ENCODE measurements at places on chromosomes 5 and 9. TPM values are rescaled to one million over a fixed set of nuclear protein-coding genes. Genes with fewer than 3 reads are reported as not detected.

HMMR gene
- total RNA-seq, result 1.4 TPM

GRCh38 chr9:2568689-2569088 lies 52.9 kb upstream of the VLDLR start:
- peak; percentile 36 for DNase-seq

- DNase-seq, result no peak
These were observed 6.7 kb downstream of the IRX4 start for GRCh38 chr5:1875843-1876659.

FOXI1 gene
- total RNA-seq, result not detected

- no peak for DNase-seq
These were observed 14.9 kb downstream of the CDHR2 start for GRCh38 chr5:176564002-176564401.

PCDHA4 gene
- total RNA-seq, result 9.6 TPM

PPP3R2 gene
- not detected for total RNA-seq

GRCh38 chr5:61069150-61069549 lies 93.1 kb downstream of the SMIM15 start:
- no peak for DNase-seq

DNA sequence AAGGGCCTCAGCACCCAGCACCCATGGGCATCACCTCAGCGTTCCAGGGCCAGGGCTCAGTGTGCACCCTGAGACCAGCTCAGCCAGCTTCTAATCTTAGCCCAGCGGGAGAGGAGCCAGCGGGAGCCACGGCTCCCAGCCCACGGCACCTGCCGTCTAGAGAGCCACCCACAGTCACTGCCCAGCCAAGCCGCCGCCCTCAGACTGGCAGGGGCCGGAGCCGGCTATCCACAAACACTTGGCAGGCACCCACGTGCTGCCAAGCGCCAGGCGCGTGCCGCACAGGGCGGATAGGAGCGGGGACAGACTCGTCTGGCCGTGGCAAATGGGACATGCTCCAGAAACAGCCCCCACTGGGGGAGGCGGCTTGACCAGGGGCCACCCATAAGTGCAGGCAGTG lies 18.6 kb downstream of the BRD3 start:
- DNase-seq, result no peak

GRCh38 chr9:22141908-22142307 lies 132.8 kb upstream of the CDKN2B start:
- peak; percentile 67 for DNase-seq

RNF180 gene
- 13.0 TPM for total RNA-seq

SUSD1 gene
- 51.1 TPM for total RNA-seq

DNA sequence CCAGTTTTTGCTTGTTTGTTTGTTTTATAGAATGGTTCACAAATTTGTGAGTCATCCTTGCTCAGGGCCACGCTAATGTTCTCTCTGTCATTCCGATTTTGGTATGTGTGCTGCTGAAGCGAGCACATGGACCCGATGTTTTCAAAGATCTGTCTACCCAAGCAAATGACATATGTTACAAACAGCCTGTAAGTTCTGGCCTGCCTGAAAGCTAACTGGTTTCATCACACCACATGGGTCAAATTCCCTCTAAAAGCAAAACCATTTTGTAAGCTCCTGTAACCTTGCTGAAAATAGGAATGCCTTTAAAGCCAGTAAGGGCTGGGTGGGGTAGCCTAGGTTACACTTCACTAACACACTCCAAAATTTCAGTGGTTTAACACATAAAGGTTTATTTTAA lies 25.4 kb downstream of the DMRT3 start:
- DNase-seq, result no peak

GRCh38 chr5:57441557-57441956 lies 41.1 kb downstream of the ACTBL2 start:
- peak; percentile 99 for DNase-seq

FCN2 gene
- not detected for total RNA-seq

PRR16 gene
- 0.35 TPM for total RNA-seq

DNA sequence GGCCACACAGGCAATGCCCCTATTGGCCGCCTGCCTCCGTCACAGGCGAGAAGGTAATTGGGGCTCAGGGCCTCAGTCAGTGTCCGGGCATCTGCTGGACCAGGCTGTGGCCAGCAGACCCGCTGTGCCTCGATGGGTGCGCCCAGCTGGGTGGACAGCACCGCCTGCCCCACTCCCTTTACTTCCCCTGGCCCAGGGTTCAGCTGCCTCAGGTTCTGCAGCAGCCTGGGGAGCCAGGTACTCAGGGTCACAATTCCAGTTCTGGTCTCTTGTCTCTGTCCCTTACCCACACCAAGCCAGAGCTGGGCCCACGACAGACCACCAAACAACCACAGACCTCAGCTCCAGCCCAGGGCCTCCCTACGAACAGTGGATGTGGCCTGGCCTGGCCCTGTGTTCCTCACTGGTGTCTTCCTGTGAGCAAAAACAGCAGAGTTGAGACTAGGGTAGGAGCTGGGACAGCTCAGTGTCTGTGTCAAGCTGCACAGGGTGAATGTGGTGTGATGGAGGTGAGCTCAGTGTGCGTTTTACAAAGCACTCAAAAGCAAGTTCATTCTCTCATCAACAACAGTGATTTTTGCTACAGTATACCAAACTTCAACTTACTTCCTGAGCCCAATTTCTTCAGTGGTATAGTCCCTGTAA lies 33.4 kb upstream of the SUSD3 start:
- DNase-seq, result no peak

RETREG1 gene
- total RNA-seq, result 175 TPM

ZNF454 gene
- total RNA-seq, result 0.69 TPM

- peak; percentile 52 for DNase-seq
These were observed 103.6 kb downstream of the C9orf152 start for GRCh38 chr9:110104261-110104809.

GRCh38 chr5:145787001-145787400 lies 48.1 kb downstream of the PRELID2 start:
- DNase-seq, result no peak

DNA sequence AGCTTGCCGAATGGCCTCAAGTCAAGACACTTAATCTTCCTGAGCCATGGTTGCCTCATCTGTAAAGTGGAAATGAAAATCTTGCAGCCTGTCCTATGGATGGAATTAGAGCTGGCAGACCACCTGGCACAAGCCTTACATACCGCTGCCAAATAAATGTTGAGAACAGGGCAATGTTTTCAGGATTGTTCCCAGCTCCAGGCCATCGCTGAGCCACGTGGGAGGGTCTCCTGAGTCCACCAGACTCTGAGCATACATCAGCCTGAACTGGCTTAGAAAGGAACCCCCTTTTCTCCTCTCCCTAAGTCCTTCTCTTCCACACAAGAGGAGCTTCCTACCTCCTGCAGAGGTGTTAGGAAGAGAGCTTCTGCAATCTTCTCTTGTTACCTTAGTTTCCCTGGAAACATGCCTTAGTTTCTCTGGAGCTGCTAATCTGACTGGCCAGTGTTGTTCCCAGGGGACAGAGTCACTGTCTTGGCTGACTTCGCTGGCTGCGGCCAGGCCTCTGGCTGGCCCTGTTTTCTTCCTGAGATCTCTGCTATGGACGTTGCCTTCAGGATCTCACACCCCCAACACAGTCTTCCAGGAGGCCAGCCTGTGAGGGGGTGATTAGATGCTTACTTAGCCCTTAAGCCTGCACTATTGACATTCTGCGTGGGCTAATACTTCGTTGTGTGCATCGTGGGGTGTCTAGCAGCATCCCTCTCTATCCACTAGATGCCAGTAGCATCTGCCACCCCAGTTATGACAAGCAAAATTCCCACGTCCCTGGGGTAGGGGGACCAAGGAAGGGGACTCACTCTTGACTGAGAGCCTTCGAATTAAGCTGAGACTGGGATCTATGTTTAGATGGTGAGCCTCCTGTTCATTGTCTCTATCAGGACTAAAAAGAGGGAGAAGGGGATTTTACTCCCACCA lies 62.2 kb downstream of the BOD1 start:
- no peak for DNase-seq

DNA sequence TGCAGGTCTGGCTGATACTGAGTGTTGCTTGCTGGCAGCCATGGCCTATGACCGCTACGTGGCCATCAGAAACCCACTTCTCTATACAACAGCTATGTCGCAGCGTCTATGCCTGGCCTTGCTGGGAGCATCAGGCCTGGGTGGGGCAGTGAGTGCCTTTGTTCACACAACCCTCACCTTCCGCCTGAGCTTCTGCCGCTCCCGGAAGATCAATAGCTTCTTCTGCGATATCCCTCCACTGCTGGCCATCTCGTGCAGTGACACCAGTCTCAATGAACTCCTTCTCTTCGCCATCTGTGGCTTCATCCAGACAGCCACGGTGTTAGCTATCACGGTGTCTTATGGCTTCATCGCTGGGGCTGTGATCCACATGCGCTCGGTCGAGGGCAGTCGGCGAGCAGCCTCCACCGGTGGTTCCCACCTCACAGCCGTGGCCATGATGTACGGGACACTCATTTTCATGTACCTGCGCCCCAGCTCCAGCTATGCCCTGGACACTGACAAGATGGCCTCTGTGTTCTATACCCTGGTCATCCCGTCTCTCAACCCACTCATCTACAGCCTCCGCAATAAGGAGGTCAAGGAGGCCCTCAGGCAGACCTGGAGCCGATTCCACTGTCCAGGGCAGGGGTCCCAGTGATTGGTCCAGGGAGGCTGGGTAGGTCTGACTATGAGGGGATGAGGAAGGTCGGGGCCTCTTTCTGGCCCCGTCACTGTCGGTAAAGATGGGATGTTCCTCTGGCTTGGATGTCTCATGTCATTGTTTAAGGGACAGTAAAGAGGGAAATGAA lies 718 bp downstream of the OR5C1 start:
- DNase-seq, result no peak

ZNF879 gene
- total RNA-seq, result 2.8 TPM

- DNase-seq, result no peak
These were observed 161.3 kb downstream of the CAVIN4 start for GRCh38 chr9:100739208-100739607.

GAS1 gene
- total RNA-seq, result 0.65 TPM

SH3RF2 gene
- total RNA-seq, result 8.1 TPM

DNA sequence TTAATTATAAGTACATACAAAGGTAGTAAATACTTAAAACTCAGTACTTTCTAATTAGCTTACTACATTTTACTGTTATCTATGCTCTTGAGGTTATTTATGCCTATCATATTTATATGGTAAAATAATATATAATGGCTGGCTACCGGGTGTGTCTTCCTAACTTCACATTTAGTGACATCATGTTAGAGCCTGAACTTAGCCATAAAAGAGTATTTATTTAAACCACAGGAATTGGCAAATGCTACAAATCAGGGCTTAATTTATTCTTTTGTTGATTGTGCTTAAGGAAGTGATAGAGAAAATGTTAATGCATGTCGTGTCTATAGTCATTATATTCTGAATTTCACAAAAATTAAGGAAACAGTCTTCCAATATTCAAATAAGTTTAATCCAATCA lies 73.1 kb downstream of the NDUFAF2 start:
- no peak for DNase-seq

GFI1B gene
- not detected for total RNA-seq

FAM200C gene
- total RNA-seq, result 4.3 TPM

GRCh38 chr5:172849606-172850453 lies 15.8 kb downstream of the ERGIC1 start:
- peak; percentile 87 for DNase-seq
